ENCODE measurements at places on chromosomes 3 and 15.

DNA sequence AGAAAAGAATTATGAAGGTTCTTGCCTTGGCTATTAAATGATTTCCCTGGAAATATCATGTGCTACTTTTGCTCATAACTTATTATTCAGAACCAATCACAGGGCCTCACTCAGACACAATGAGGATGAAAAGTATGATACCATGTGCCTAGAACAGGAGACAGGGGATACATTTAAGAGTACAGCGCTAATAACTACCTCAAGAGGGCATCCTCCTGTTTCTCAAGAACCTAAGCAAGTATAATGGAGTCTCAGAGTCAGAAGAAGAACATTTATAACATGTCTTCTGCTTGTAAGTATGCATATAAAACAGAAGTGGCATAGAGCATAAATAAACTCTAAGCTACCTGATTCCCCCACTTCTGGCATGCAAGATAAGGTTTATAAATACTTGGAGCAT lies 125.4 kb upstream of the MME start:
- no peak for DNase-seq

GRCh38 chr3:109702976-109703375 lies 365.6 kb upstream of the DPPA4 start:
- DNase-seq, result no peak

DNA sequence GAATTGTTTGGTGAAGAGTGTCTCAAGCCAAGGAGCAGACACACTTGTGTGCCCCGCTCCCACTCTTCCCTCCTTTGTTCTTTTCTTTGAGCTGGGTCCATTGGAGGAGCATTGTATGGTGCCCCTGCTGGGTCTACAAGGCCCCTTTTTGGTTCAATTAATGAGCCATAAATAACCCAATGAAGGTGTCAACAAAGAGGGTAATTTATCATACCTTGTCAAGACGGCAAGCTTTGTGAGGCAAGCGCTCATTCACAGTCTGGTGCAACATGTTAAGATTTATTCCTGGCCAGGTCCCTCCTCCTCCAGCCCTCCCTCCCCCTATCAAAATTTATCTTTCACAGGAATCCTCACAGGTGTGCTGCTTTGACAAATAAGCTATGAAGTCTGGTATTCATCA lies 300.1 kb downstream of the RORA start:
- DNase-seq, result no peak

DNA sequence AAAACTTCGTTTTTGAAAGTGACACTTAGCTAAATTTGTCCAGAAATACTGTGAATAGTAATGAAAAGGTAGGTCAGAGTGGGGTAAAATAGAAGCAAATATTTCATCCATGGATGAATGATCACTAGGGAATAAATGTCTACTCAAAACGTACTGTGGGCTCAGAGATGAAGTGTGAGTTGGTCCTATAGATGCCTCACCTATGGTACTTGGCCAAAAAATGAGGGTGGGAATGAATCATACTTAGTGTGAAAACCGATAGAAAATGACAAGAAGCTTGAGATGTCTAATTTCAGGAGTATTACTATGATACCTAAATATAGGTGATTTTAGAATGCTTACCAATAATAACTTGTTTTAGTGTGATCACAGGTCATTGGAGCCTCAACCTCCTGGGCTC lies 155.9 kb downstream of the GMNC start:
- no peak for DNase-seq

DNA sequence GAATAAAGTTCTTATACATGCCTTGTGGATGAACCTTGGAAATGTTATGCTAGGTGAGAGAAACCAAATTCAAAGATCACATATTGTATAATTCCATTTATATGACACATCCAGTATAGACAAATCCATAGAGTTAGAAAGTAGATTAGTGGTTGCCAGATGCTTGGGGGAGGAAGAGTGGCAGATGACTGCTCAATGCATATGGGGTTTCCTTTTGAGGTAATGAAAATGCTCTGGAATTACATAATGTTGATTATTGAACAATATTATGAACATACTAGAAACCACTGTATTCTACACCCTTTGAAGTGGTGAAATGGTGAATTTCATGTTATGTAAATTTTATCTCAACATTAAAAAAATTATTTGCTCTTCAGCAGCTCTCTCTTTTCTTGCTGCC lies 100.8 kb downstream of the DHX36 start:
- DNase-seq, result no peak

DNA sequence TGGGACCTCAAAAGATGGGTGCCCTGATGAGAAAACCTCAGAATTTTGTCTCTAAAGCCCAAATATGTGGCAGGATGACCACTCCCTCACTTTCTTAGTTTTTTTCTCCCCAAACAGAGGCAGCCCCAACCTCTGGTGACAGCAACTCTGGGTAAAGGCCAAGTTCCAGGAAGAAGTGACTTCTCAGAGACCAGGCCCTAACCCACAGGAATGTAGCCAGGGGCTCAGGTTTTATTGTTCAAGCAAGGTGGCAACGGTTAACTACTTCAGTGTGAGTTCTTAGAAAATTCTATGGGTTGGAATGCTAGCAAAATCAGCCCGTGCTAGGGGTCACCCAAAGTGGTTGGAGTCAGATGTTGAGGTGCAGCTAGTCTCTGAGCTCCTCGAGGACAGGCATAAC lies 5.1 kb upstream of the DNAJA4 start:
- DNase-seq, result no peak

DNA sequence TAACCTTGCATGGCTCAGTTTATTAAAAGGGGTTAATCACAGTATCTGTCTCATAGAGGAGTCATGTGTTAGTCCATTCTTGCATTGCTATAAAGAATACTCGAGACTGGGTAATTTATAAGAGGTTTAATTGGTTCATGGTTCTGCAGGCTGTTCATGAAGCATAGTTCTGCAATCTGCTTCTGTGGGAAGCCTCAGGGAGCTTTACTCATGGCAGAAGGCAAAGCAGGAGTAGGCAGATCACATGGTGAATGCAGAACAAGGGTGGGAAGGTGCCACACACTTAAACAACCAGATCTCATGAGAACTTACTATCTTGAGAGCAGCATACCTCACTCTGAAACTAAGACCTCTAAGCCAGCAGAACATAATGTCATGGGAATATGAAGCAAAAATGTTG lies 42.2 kb upstream of the PTX3 start:
- no peak for DNase-seq

- peak; percentile 84 for DNase-seq
Measured at GRCh38 chr15:101088788-101089578, 162.9 kb downstream of the CHSY1 start.

- no peak for DNase-seq
Measured at GRCh38 chr3:110495201-110495927, 576.3 kb upstream of the NECTIN3 start.

- DNase-seq, result no peak
Measured at GRCh38 chr15:39301589-39301999, 279.3 kb upstream of the THBS1 start.

GRCh38 chr15:73593304-73594074 lies 39.7 kb downstream of the NPTN start:
- no peak for DNase-seq

- no peak for DNase-seq
Measured at GRCh38 chr3:143737065-143737464, 111.2 kb downstream of the SLC9A9 start.

DNA sequence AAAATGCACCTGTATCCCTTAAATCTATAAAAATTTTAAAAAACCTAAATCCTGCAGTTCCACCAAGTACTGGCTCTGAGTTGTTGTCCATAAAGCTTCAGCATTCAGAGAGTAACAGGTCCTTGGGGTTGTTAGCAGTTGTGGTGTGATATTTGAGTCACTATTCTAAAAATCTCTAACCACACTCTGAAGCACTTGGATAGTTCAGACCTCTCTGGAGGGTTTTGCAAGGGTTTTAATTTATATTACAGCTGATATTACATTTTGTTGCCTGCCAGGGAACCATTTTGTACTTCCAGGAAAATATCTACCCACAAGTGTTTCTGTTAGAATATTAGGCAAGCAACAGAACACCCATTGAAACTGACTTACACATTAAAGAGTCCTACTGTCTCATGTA lies 255.6 kb downstream of the TBL1XR1 start:
- DNase-seq, result no peak

DNA sequence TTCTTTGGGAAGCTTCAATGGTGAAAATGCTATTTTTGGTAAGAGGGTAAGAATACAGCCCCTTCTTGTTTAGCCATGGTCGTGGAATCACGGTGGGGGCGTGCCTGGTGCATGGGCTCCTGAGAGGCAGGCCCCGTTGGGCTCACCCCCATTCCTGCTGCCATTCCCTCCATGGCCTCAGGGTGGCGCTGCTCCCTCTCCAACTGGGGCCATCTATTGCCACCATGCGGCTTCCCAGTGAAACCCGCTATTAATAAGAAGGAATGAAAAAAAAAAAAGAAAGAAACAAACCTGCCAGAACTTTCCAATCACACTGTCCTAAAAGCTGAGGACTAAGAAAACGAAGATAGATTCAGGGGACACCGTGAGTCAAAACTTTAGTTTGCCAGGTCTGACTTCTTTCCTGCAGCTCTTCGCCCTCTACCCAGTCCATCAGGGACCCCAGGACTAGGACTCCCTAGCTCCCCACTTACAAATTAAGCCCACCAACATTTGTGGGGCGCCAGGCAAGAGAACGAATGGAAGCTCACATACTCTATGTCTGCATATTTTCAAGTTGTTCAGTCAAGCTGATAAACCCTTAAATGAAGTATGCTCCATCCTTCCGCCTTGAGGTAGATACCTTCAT lies 30.6 kb upstream of the ABHD2 start:
- DNase-seq, result peak; percentile 76

GRCh38 chr3:38542401-38543298 lies 46.5 kb downstream of the EXOG start:
- no peak for DNase-seq

DNA sequence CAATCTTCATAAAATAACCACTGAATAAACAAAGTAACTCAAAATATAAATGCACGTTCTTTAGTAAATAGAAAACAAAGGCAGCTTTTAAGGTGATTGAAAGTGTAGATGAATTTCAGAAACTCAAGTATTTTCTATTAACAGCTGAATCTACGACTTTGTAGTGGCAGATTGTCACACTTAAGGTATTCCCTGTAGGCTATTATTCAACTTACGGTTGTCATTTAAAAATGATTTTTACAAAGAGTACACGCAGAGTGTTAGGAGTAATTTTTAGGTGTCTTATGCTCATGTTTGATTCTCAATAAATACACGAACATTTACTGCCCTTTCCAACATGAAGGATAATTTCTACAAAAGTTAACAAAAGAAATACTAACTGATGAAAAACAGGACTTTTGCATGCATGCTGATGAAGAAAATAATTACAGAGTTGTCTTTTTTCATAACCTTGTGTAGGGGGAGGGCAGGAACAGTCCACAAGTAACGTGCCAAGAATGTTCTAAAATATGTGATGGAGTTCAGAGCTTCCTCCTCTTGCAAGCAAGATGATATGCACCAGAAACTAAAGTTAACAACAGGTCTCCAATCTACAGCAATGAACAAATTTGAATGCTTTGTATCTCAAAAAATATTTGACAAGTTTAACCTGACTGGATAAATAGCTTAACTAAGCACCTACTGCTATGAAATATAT lies 16.7 kb downstream of the DCBLD2 start:
- DNase-seq, result no peak

GRCh38 chr3:61890167-61890566 lies 328.8 kb downstream of the PTPRG start:
- no peak for DNase-seq

GRCh38 chr3:31802981-31803740 lies 177.9 kb downstream of the OSBPL10 start:
- no peak for DNase-seq

DNA sequence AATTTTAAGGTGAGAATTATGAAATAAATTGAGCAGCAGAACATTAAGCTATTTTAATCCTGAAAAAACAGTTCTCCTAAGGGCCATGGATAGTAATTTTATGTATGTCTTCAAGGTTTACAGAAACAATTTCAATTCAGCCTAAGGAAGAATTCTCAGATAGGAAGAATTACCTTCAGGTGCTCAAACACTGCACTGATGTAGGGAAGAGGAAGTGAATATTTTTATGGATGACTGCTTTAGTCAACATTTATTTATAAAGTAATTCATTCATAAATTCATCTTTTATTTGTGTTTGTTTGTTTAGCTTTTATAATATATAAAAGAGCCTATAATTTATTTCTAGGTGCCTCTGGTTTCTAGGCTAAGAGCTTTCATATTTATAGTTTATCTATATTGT lies 620.7 kb downstream of the NAALADL2 start:
- DNase-seq, result no peak

DNA sequence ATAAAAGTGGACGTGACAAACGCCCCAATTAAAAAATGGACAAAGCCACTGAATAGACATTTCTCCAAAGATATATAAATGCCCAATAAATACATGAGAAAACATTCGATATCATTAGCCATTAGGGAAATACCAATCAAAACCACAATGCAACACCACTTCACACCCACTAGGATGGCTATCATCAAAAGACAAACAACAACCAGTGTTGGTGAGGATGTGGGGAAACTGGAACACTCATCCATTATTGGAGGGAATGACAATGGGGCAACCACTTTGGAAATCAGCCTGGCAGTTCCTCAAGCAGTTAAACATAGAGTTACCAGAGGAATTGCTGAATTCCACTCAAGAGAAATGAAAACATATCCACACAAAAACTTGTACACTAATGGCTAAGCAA lies 32.4 kb upstream of the FGD5 start:
- DNase-seq, result no peak

- no peak for DNase-seq
Measured at GRCh38 chr3:106688464-106688863, 688.8 kb upstream of the CCDC54 start.

GRCh38 chr15:69360642-69361041 lies 53.5 kb upstream of the KIF23 start:
- no peak for DNase-seq

- DNase-seq, result no peak
Measured at GRCh38 chr3:174441588-174442301, 417.4 kb upstream of the NAALADL2 start.

DNA sequence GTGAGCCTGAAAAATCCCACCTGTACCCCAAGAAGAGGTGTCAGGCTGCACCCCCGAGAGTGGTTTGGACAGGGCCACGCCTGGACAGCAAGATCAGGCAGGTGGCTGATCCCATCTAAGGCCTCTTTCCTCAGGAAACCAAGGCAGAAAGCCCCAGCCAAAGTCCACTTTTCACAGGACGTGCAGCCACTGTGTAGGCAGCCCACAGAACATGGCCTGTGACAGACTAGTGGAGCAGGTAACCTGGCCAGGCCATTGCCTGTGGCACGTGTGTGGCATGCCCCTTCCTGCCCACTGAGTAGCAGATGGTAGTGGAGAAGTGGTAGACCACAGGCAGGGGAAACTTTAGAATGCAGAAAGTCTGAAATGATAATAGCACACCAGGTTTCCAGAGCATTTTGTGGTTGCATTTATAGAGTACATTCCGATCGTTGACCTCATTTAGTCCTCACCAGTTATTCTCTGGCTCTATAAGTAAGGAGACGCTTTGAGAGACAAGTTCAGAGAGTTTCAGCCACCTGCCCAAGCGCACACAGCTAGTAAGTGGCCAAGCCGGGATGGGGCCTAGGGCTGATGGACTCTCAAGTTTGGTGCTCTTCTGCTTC lies 68.7 kb downstream of the AAGAB start:
- no peak for DNase-seq

DNA sequence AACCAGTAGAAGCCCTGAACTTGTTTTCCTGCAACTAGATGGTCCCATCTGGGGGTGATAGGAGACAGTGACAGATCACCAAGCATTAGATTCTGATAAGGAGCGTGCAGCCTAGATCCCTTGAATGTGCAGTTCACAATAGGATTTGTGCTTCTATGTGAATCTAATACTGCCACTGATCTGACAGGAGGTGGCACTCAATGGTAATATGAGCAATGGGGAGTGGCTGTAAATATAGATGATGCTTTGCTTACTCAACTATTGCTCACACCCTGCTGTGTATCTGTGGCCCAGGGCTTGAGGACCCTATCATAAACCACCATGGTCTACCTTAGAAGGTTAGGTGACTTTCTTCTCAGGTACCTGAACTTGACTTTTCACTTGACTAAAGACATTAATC lies 417.1 kb upstream of the ARHGEF26 start:
- no peak for DNase-seq
